ENCODE measurements at places on chromosomes 5 and 9. TPM values are rescaled to one million over a fixed set of nuclear protein-coding genes. Genes with fewer than 3 reads are reported as not detected.
A peak's percentile ranks its signal among the peaks of the same experiment; 100 is the strongest.

DNA sequence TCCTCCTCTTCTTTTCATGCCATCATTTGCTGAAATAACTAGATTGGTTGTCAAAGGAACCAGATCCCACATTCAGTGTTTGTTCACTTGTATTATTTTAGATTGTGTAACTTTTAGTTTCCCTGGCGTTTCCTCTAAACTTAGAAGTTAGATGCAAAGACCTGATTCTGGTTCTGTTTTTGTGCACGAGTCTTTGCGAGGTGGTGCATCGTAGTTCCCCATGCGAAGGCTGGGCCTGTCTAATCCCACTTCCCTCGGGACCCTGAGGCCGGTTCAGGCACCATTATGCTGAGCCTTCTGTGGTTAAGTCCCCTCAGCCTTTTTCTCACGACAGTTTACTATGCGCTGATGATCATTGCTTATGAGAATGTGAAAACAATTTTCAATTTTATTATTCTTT lies 219.1 kb upstream of the OTULINL start:
- no peak for DNase-seq

DNA sequence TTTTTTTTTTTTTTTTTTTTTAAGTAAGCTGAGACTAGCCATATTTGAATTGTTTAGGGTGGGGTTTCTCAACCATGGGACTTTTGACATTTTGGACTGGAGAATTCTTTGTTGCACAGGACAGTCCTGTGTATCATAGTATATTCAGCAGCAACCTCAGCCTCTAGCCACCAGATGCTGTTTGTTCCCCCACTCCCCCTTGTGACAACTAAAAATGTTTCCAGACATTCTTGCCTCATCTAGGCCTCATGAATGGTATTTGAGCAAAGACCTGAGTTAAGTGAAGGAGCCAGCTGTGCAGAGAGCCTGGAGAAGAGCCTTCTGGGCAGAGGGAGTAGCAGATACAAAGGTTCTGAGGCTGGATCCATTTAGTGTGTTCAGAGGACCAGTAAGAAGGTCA lies 155.9 kb downstream of the SGCD start:
- no peak for DNase-seq

GRCh38 chr5:148384380-148384737 lies 601 bp downstream of the FBXO38 start:
- DNase-seq: peak; percentile 23

DNA sequence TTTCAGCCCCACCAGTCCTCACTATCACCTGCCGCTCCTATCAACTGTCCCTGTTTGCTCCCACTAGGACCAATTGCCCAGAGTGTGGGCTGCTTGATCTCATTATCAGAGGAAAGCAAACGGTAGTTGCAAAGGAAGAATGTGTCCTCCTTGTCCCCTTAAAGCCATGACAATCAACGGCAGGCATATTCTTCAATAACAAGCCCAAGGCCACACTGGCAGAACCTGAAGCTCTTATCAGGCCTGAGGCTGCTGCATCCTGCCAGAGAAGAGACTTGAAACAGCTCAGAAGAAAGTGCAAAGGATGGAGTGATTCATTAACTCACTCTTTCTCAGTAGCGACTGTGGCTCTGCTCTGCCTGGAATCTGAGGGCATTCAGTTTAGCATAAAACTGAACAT lies 39.2 kb upstream of the MAN2A1 start:
- DNase-seq: peak; percentile 27

DNA sequence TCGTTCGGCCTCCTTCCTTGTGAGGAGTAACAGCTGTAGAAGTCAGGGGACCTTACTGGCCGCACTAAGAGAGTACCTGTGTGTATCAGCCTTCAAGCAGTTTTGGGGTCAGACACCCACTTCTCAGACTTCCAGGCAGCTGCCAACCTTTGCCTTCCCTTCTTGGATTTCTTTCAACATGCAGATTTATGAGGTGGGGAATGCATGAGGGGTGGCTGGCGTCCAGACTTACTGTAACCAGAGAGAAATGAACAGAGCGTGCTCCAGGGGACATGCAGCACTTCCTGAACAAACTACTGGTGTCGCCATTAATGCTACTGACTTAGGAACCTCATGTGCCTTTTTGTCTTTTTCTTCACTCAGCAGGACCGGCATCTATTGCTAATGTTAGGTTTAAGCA lies 46.7 kb downstream of the INSYN2B start:
- DNase-seq: no peak

DNA sequence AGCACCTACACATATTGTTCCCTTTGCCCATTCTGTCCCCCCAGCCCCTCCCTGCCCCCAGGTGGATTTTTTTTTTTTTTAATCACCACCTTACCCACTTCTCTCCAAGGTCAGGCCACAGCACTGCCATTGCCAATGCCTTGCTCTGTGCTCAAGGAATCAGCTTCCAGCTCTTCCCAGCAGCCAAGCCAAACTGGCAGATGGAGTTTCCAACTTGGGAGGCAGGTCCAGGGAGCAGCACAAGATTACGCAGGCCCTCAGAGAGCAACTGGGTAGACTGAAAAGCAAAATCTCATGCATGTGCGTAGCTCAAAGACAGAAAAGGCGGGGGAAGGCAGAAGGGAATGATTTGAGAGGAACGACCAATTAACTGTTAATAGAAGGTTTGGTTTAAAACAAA lies 15.1 kb downstream of the GRHPR start:
- DNase-seq: no peak

Gene KCNIP1
- 1.5 TPM for total RNA-seq
